H9 (cell line): ENCODE measurements at places on chromosomes 5 and 9.

GRCh38 chr5:110726249-110727024, at the start of gene TMEM232:
TMEM232 (minus strand) TSS chr5:110726671; CDS start chr5:110667352, 59,319 bp downstream.
- DNase-seq = peak; percentile 86

GRCh38 chr5:8396756-8397155, 527.8 kb downstream of the MTRR start:
- DNase-seq = no peak

- no peak for DNase-seq
Observed at GRCh38 chr9:130891688-130892476, 4.7 kb downstream of the QRFP start.

DNA sequence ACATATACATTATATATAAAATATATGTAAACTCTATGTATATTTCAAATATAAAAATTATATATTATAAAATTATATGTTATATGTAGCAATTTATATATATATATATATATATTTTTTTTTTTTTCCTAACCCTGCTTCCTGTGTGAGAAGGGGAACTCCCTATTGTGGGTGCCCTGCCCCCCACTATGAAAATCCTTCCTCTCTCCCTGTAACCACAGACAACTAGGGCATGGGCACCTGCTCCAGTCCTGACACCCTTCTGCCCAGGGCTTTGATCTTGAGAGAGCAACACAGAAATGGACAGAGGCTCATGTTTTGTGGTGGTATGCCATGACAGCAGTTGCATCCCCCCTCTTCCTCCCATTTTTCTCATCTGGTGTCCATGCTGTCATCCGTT, 148.7 kb upstream of the IL12B start:
- DNase-seq = no peak

DNA sequence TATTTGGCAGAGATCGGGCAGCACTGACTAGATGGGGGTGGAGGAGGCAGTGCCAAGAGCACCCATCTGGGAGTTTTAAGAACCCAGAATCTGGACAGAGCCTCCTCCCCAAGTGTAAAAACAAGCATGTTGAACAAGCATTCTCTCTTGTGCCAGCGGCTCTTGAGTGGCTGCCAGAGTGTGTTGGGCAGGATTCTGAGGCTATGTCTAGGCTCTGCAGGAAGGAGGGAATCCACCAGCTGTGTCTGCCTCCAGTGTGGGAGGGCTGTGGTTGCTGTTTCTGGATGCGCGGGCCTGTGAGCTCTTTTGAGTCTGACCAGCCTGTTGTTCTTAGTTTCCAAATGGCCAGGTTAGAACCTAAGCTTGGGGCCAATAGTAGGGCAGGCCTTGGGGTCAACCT, 39.8 kb downstream of the HMCN2 start:
- no peak for DNase-seq

DNA sequence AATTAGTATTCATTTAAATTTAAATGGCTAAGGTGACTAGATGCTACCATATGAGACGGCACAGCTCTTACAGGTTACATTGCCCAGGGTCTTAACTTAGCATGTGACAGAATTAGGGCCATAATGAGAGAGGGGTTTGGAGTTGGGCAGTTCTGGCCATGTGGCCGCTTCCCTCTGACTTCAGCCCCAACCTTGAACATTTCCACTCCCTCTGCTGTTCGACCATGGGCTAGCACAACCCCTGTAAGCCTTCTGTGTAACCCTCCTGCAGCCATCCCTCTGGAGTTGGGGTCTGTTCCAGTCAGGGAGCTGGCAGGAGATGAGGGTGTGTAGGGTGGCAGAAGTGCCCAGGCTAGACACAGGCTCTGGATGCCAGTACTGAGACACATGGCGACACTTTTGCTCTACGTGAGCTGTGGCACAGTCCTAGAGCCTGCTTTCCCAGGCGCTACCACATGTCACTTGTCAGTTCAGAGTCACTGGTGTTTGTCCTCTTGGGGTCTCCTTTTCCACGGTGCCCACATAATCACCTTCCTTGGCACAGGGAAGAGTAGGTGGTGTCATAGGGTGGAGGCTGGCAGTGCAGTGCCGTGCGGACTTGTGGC, 128.7 kb upstream of the PITX1 start:
- DNase-seq = no peak

GRCh38 chr9:93447655-93448054, 3.8 kb upstream of the FAM120A start:
- DNase-seq = no peak

DNA sequence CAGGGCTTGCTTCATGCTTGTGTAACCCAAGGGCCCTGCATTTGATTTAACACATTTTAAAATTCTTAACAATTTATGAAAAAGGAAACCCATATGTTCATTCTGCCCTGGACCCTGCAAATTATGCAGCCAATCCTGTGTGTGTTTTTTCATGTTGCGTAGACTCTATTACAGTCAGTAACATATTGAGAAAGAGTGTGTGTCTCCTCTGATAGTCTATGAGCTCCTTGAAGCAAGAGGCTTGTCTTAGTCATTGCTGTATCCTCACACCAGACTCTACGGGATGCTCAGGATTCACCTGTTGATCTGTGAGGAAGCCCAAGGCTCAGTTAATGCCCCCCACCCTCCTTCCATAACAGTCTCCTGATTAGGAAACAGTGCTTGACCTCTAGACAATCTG, 177.3 kb upstream of the DMAC1 start:
- no peak for DNase-seq

DNA sequence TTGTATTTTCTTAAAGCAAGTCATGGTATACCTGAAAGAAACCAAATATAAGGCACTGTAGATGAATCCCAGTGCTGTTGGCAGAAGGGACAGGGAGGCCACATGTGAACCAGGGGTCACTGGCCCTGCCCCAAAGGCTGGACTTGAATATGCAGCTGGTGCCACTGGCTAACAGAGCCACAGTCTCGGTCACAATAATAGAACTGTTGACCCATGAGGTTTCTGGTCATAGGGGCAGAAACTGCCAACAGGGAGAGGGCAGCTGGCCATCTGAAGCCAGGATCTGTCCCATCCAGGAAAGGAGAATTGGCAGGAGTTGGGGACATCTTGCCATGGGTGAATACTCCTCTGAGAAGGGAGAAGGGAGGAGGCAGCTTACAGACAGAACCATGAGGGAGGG, 31.9 kb downstream of the PALM2AKAP2 start:
- DNase-seq = no peak

GRCh38 chr9:17339156-17339555, 204.3 kb downstream of the CNTLN start:
- DNase-seq = no peak

- no peak for DNase-seq
Observed at GRCh38 chr9:126517833-126518356, 95.8 kb upstream of the LMX1B start.

GRCh38 chr5:138649316-138649720, 74.1 kb upstream of the HSPA9 start:
- DNase-seq = peak; percentile 54

DNA sequence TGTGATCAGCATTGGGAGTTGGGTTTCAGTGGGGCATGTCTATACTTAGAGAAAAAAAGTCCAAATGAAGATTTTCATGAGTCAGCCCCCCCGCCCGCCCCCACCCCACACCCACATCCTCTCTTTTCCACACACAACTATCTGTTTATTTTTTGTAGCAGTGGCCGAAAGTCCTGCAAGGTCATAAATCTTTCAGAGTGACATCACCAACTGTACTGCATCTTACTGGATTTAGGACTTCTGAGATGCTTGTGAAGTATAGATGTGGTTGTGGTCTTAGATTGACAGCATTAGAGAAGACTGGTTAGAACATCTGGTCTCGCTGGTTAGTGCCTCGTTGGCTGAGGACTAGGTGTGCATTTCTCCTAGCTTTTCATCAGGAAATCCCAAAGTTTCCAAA, 7.3 kb upstream of the ROPN1L start:
- no peak for DNase-seq

DNA sequence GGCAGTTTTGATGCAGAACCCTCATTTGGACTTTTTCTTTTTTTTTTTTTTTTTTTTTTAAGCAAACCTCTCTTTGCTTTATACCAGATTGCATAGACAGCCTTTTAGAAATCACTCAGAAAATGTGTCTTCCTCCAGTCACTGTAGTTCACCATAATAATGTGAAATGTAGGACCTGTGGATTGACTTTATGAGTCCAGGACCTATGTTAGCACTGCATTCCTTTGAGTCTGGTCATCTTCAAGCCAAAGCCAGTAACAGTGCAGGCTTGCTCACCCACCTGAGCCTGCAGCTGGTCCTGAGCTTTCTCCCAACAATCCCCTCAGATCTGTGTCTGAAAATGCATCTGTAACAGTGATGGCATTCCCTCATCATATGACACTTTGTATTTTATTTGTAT, 110.7 kb upstream of the NFIL3 start:
- DNase-seq = no peak
